ENCODE measurements at places on chromosomes 6 and 20.

DNA sequence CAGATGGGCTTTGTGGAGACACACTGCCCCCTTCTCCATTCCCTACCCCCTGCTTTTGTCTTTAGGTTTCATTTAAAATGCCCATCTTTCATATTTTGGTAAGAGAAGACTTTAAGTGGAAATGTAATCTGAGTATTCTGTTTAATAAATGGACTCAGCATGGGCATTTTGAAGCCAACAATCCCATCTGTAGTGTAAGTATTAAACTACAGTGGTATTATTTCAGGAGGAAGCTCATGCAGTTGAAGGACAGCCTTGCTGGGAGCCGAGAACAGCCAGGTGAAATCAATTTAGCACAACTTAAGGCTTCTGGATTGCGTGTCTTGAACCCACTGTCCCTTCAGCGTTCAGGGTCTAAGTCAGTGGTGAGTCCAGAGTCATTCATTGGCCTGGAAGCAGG lies 63.5 kb downstream of the AKAP12 start:
- no peak for DNase-seq

GRCh38 chr20:49729780-49730179 lies 16.1 kb upstream of the B4GALT5 start:
- DNase-seq, result no peak

DNA sequence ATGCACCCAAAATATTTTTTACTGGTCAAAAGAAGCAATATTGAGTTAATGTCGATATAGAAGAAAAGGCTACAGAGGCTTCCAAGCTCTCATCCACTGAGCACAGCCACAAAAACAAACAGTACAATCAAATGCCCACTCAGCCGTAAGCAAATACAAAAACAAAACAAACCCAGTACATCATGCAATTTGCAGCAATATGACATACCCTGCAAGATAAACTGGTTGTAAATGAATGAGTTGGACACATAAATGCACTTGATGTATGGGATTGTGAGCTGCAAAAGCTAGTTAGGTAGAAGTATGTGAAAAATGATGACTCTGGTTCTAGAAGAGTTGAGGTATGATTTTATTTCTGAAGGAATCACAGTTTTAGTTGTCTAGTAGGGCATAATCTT lies 83.9 kb downstream of the SESN1 start:
- DNase-seq, result no peak

DNA sequence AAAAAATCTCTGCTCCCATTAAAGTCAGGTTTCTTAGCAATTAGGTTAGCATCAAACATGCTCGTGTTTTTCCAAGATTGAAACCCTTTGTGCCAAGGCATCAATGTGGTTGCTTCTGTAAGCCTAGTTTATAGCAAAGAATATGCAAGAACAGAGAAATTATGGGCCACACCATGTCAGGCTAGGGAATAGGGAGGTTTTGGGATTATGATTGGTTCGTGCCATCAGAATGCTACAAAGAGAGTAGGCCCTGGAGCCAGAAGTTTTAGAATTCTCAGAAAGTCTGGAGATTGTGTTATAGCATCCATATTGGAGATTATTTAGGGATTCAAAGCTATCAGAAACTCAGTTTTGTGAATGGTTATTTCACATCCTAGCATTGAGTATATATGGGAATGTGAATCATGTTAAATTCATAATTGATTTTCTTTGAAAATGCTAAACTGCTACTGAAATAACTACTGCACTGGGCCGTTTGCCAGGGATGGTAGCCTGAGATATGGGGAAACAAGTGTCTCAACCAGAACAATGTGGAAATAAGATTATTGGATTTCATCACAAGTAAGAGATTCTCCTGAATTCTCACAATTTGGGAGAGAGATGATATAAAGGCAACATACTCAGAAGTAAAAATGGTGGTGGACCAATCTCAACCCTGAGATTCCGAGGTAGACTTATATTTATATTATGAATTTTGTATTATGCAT lies 45.3 kb downstream of the ZNF292 start:
- DNase-seq, result no peak

DNA sequence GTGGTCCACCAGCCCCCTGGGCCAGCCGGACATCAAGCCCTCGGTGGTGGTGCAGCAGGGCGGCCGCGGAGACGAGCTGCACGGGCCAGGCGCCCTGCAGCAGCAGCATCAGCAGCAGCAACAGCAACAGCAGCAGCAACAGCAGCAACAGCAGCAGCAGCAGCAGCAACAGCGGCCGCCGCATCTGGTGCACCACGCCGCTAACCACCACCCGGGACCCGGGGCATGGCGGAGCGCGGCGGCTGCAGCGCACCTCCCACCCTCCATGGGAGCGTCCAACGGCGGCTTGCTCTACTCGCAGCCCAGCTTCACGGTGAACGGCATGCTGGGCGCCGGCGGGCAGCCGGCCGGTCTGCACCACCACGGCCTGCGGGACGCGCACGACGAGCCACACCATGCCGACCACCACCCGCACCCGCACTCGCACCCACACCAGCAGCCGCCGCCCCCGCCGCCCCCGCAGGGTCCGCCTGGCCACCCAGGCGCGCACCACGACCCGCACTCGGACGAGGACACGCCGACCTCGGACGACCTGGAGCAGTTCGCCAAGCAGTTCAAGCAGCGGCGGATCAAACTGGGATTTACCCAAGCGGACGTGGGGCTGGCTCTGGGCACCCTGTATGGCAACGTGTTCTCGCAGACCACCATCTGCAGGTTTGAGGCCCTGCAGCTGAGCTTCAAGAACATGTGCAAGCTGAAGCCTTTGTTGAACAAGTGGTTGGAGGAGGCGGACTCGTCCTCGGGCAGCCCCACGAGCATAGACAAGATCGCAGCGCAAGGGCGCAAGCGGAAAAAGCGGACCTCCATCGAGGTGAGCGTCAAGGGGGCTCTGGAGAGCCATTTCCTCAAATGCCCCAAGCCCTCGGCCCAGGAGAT lies 1.0 kb downstream of the POU3F2 start:
- no peak for DNase-seq

DNA sequence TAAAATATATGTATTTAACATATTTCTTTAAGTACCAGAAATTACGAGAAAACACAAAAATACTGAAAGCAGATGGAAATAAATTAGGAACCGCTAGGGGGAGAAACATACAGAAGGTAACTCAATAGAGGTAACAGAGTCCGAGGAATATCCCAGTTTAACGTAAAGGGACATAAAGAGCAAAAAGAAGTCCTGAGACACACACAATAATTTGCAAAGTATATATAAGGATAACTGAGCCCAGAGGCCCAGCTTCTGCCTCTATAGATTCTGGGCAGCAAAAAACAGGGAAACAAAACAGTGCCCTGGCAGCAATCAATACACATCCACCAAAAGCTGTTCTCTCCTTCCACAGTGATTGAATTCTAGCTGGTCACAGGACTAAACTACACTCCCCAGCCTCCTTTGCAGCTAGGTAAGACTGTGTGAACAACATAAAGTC lies 15.1 kb downstream of the TBC1D32 start:
- DNase-seq, result no peak

GRCh38 chr20:62702013-62702300 lies 6.7 kb upstream of the NTSR1 start:
- no peak for DNase-seq

DNA sequence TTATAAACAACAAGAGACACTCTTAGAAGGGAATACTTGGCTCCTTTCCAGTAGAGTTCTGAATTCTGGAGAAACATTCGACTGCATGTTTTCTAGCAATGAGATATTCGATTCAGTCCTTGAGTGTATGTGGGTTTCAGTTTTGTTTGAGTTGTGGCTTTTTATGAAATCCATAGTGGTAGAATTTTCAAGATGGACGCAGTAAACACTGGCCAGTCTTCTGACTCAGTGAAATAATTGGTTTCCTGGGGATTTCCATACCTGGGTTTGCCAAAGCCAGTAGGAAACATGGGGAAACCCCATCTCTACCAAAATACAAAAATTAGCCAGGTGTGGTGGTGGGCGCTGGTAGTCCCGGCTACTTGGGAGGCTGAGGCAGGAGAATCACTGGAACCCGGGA lies 273.5 kb upstream of the PLCB4 start:
- DNase-seq, result peak; percentile 2

GRCh38 chr6:142395768-142396231 lies 94.0 kb downstream of the ADGRG6 start:
- DNase-seq, result no peak

DNA sequence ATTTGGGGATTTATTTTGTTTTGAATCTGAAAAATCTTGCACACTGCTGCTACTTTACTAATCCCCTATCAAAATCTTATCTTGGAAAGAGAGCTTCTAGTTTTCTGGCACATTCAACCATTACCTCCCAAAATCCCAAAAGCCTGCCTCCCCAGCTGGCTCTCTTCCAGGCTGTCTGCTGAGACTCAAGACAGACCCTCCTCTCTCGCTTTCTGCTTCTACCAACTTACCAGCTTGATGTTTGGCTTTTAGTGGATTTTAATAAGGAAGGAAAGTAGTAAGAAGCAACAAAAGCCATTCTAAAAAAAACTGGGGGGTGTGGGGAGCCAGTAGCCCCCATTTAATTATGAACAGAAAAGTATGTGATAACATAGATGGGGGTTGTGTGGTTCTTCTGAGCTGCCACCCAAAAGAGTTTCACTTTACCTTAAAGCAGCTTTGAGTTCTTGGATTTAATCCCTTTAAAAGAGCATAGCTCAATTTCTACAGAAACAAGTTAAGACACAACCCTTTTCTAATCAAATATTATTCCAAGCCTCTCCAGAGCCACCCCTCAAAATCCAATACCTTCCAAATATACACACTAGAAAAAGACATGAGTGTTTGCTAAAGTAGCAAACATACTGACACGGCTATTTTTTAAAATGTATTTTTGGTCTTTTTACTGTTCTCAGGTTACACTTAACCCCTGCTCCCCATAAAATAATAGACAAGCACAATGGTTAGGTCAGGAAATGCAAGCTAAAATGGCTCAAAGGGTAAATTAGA lies 71.7 kb downstream of the ATP9A start:
- no peak for DNase-seq

DNA sequence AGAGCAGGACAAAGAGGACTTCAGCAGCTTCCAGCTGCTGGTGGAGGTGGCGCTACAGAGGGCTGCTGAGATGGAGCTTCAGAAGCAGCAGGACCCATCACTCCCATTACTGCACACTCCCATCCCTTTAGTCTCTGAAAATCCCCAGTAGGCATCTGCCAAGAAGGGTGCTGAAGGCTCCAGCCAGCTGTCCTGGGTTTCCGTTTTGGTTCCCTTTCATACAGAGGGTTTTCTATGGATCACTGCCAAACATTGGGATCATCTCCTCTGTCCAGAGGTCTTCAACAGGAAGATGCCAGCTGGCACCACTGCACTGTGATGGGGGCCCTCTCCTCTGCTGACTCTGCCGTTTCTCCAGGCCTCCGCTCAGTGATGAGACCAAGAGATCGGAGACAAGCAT lies 14.3 kb upstream of the RAB5IF start:
- DNase-seq, result no peak

GRCh38 chr20:41424011-41424410 lies 57.4 kb upstream of the EMILIN3 start:
- DNase-seq, result no peak

- no peak for DNase-seq
Observed at GRCh38 chr6:107061125-107062020, 33.4 kb downstream of the MTRES1 start.

GRCh38 chr6:31697555-31697954 lies 5.6 kb downstream of the ABHD16A start:
- DNase-seq, result peak; percentile 42

- no peak for DNase-seq
Observed at GRCh38 chr20:17608701-17609497, 39.0 kb downstream of the DSTN start.

DNA sequence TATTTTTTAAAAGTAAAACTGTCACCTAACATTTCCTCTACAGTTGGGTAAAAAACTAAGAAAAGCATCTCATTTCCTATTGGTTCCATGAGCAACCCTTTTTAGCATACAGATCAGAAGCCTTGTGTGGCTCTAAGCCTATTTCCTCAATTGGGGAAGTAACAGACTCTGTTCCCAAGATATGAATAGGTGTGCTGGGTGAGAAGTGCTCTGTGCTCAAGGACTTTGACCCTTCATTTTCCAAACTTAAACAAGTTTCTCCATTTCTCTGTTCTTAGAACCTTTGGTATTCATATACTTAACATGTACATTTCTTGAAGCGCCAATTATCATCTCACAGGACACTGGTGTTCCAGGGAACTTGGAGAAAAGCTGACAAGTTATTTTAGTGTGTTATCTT lies 24.1 kb downstream of the CARMIL1 start:
- DNase-seq, result no peak

- DNase-seq, result no peak
Observed at GRCh38 chr6:167977717-167978467, 19.6 kb upstream of the KIF25 start.

DNA sequence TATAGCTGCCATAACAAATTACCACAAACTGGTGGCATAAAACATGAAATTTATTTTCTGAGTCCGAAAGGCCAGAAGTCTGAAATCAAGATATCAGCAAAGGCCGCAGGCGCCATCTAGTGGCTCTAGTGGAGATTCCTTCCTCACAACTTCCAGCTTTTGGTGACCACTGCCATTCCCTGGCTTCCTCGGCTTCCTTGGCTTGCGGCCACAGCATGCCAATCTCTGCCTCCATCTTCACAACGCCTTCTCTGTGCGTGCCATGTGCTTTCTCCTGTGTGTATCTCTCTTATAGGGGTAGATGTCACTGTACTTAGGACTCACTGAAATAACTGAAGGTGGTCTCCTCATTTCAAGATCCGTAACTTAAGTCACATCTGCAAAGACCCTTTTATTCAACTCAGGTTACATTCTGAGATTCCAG lies 5.4 kb upstream of the PLAGL1 start:
- DNase-seq, result peak; percentile 56

DNA sequence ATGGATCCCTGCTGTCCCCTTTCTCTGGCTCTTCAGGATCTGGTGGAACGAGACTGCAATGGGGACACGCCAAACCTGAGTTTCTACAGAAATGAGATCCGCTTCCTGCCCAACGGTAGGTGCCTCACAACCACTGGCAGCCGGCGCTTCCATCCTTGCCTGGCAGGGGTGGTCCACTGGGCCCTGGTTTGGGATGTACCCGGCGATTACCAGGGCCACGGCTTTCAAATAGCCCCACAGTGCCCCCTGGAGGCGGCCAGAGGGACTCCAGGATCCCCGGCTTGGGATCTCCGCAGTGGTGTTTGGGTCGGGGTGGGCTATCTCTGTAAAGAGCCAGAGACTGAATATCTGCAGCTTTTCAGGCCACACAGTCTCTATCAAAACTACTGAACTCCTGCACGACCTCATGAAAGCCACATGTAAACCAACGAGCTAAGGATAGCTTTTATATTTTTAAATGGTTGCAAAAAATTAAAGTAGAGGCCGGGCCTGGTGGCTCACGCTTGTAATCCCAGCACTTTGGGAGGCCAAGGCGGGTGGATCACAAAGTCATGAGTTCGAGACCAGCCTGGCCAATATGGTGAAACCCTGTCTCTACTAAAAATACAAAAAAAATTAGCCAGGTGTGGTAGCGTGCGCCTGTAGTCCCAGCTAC lies 3.7 kb downstream of the OGFR start:
- DNase-seq, result no peak

Measured in mammary epithelial cell (primary cell).